ENCODE measurements at places on chromosomes 11 and 22.

GRCh38 chr11:59671471-59671870, 2.6 kb upstream of the PATL1 start:
- DNase-seq = no peak

DNA sequence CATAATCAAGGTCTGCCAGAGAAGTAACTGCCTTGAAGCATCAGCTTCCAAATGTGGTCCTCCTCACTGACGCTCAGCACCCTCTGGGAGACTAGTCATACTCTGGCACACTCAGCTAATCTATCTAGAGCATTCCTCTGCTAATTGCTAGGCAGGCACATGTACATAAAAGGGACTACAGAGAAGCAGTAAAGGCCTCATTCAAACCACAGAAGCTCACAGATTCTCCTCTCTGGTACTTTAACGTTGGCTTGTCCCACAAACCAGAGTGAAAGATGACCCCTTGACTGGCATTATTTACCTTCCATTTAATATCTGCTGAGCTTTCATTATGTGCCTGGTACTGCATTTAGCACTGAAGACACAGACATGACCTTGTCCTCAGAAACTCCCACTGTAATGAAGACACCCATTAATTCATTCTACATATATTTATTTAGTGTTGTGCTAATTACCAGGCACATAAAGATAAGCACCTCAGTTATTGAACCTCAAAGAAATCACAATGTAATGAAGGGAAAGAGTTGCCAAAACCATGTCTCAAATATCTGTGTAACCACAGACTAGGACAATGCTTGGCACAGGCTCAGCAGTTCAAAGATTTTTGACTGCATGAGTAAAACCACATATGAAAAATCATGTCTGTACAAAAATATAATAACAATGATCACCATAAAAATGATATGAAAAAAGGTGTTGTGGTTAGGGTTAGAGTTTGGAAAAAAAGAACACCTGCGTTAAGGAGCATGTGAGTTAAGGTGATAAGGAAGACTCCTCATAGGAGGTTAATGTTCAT, 550.4 kb downstream of the DLG2 start:
- DNase-seq = no peak

- DNase-seq = no peak
These were observed 75.6 kb upstream of the MYOD1 start for GRCh38 chr11:17643506-17644405.

GRCh38 chr11:12216671-12217374, 106.4 kb downstream of the MICAL2 start:
- DNase-seq = no peak

DNA sequence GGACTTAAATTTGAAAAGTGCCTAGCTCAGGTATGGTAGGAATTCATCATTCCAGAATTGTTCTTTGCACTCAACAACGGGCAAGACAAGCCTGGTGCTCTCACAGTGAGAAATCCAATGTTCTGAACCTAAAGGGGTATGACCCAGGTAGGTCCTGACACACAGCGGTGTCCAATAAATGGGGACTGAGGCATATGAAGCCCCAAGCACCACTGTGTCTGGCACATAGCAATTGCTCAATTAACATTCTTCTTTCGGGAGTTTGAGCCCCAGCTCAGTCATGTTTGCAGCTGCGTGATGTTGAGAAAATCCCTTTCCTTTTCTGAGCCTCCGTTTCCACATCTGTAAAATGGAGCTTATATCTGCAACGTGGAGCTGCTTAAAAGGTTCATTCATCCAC, 535.8 kb downstream of the MIAT start:
- no peak for DNase-seq

DNA sequence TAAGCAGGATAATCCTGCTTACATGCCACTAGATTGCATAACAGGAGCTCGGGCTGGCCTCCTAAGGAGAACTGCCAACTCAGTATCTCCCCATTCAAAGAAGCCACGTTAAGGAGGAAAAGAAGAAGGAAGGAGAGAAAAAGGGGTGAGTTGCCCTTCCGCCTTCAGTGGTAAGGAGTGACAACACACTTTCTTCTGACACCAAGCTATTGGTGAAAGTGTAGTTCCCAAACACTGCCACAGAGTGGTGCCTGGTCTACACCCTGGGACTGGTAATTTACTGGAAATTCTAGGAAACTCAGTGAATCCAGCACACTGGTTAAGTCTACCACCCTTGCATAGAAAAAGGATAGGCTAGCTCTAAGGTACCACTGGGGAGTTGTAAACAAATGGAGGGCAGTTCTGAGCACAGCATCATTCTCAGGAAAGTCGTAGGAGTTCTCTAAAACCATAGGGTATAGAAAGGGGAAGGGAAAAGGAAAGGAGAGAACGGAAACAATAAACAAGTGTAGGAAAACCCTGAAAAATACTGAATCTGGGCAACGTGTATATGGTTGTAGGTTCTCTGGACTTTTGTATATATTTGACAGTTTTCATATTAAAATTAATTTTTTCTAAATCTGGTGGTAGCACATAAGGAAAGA, 58.2 kb downstream of the RRAS2 start:
- DNase-seq = peak; percentile 87

GRCh38 chr11:64186492-64187165, 658 bp downstream of the STIP1 start:
- DNase-seq = no peak

DNA sequence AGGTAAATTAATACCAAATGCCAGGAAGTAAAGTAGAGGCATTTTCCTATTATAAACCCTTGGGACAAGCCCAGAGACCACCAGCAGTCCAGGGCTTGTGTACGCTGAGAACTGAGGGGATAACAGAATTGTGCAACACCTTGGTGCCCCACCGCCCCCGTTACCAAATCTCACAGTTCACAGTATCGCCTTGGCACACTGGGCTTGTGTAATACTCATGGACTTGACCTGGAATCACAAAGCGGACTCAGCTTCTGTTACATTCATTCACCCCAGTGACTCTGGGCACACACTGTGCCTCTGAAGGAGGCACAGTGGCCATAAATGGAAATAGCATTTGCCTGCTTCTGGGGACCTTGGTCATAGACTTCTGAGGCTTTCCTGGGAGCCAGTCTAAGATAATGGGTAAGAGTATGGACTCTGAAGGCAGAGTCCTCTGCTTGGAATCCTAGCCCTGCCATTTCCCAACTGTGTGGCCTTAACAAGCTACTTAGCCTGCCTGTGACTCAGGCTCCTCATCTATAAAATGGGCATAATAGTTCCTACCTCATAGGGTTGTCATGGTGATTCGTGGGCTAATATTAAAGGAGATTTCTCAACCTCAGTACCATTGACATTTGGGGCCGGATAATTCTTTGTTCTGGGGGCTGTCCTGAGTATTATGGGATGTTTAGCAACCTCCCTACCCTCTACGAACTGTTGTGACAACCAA, 53.7 kb downstream of the TIMP3 start:
- no peak for DNase-seq

Measured in cerebellar cortex (tissue), 1 donor.